ENCODE measurements at places on chromosomes 12 and 14.

DNA sequence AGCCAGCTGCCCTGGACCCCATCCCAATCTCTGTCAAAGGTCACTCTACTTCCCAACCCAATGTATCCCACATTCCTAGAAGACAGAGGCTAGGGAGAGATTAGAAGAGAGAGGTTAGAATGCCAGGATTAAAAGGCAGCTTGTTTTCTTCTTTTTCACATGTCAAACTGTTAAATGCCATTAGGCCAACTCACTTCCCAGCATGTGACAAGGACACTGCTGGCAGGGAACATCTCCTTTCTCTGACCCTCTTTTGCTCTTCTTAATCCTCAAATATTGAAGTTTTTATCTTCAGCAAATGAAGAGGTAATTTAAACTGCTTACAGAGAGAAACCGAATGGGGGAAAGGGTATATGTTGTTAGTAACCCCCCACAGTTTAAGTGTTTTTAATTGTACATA lies 89.1 kb downstream of the BBS10 start:
- no peaks in the 10 kb centered on the region for H3K4me1 ChIP-seq
- H3K36me3 ChIP-seq, result no peaks in the 10 kb centered on the region
- H3K4me3 ChIP-seq, result no peak overlapping the region

- H3K27me3 ChIP-seq, result no peaks in the 10 kb centered on the region
- DNase-seq, result no peak
- H3K27ac ChIP-seq, result no peak overlapping the region
- no peaks in the 10 kb centered on the region for H3K4me1 ChIP-seq
Observed at GRCh38 chr14:33682760-33683159, 268.1 kb downstream of the EGLN3 start.

GRCh38 chr14:78451319-78451695 lies 281.1 kb downstream of the NRXN3 start:
- H3K27ac ChIP-seq, result no peak overlapping the region
- no peaks in the 10 kb centered on the region for H3K36me3 ChIP-seq
- no peaks in the 10 kb centered on the region for H3K4me1 ChIP-seq
- no peaks in the 10 kb centered on the region for H3K27me3 ChIP-seq
- DNase-seq, result no peak

DNA sequence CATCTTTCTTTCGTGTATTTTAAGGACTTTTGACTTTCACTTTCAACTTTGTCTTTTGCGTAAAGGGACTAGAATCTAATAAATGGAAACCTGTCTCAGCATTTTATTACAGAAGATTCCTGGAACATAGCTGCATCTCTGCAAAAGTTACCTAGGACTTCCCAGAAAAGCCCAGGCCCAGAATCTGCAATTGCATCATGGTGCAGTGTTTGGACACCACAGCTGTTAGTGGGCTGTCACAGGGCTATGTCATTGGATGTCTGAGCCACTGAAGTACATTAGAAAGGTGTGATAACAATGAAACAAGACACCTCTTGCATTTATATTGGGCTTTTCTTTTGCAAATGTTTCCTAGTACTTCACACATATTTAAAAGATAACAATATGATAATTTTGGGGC lies 199.9 kb upstream of the IGF1 start:
- no peaks in the 10 kb centered on the region for H3K36me3 ChIP-seq
- H3K4me1 ChIP-seq, result no peaks in the 10 kb centered on the region
- H3K4me3 ChIP-seq, result no peak overlapping the region
- no peaks in the 10 kb centered on the region for H3K27me3 ChIP-seq

DNA sequence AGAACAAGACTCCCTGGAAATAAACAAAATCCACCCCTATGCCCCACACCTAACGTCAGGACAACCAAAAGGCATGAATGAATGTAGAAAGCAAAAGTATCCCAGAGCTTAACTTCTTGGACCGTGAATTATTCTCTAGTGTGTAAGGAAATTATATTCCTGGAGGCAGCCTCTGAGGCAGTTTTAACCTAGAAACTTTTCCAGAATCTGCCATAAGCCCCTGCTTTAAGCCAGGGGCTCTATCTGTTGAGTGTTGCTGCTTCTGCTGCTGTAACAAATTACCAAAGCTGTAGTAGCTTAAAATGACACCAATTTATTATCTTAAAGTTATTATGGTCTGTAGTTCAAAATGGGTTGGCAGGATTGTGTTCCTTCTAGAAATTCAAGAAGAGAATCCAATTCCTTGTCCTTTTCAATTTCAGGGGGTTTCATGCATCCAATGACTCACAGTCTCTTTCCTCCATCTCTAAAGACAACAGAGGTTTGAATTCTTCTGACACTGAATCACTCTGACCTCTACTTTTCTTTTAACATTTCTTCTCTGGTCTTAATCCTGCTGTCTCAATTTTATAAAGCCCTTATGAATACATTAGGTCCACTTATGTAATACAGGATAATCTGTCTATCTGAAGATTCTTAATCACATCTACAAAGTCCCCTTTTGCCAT lies 242.7 kb downstream of the ATXN7L3B start:
- H3K27ac ChIP-seq, result no peak overlapping the region
- DNase-seq, result no peak
- no peaks in the 10 kb centered on the region for H3K4me1 ChIP-seq
- no peaks in the 10 kb centered on the region for H3K27me3 ChIP-seq
- no peak overlapping the region for H3K4me3 ChIP-seq
- H3K36me3 ChIP-seq, result no peaks in the 10 kb centered on the region

DNA sequence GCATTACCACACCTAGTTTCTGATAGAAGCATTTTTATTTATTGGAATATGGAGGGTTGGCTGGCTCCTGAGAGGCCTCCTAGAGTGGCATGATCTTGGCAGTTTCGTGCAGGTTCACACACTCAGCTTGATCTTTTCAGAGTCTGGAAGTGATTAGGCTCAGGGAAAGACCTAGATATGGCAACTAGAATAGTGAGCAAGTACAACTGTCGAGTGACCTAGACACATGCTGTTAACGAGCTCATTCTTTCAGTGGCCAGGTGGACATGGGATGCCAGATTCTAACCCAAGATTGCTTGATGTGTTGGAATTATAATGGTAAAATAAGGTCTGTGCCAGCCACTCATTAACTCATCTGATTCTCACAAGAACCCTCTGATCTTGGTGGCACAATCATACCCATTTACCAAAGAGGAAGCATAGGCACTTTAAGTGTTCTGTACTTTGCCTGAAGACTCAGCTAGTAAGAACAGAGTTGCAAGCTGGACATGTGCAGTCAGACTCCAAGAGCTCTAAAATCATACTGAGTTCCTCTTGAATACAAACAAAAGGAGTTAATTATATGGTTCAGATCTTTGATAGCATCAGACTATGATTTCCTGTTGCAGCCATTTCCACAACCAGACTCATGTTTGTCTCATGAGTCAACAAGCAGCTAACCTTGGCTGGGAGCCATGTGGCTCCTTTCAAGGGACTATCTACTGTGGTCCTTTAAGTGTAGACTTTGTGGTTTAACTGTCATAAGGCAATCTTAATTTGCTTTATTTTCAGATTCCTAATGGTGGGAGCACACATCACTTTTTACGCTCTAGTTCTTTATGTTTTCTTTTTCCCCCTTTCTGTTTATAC lies 144.2 kb downstream of the PLEKHA5 start:
- no peak for DNase-seq
- H3K4me1 ChIP-seq, result no peaks in the 10 kb centered on the region

GRCh38 chr12:54472494-54473262 lies 724 bp downstream of the GTSF1 start:
- no peak for DNase-seq
- H3K27ac ChIP-seq, result no peak overlapping the region
- 0 out of 3 replicates have a peak, but pooled peaks cover 1% of the 10 kb centered on the region for H3K36me3 ChIP-seq
- no peak overlapping the region for H3K4me3 ChIP-seq
- no peaks in the 10 kb centered on the region for H3K4me1 ChIP-seq
- H3K27me3 ChIP-seq, result no peaks in the 10 kb centered on the region

DNA sequence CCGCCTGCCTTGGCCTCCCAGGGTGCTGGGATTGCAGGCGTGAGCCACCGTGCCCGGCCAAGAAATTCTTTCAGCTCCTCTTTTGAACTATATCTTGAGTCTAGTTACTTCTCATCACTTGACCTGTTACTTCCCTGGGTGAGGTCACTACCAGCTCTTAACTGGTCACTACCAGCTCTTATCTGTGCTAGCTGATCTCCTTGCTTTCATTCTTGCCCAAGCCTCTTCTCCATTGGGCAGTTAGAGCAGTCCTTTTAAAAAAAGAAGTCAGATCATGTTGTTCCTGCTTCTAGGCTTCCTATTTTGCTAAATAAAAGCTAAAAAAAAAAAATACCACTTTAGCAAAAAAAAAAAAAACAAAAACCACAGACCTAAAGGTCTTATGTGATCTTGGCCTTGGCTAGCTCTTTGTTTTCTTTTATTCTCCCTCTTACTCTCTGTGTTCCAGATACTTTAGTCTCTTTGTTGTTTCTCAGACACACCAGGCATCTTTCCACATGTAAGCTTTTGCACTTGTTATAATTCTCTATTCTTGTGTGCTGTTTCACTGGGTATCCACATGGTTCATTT lies 63.5 kb downstream of the RAD51B start:
- H3K27me3 ChIP-seq, result no peaks in the 10 kb centered on the region
- no peak overlapping the region for H3K4me3 ChIP-seq
- no peaks in the 10 kb centered on the region for H3K4me1 ChIP-seq
- no peaks in the 10 kb centered on the region for H3K36me3 ChIP-seq

DNA sequence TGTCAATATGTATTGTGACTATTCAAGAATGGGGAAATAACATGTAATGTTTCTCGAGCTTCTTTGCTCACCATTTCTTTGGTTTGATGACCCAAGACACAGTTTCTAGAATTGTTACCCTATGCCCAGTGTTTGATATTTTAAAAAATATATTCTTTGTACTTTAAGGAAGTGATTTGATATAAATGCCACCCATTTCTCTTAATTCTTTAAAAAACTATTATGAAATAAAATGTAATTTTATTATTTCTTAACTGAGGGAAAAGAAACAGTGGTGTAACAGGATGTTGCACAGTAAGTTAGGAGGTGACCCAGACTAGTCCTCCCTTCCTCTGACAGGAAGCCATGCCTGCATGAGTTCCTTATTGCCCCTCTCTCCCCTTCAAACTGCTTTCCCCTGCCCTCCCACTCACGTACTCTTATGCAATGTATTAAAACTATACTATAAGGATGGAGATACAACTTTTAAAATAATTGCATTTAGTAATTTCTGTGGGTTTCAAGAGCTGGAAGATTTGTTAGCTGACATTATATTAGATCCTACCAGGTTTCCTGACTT lies 279.4 kb downstream of the TMTC2 start:
- no peaks in the 10 kb centered on the region for H3K4me1 ChIP-seq
- H3K27me3 ChIP-seq, result no peaks in the 10 kb centered on the region
- H3K4me3 ChIP-seq, result no peak overlapping the region
- DNase-seq, result no peak

DNA sequence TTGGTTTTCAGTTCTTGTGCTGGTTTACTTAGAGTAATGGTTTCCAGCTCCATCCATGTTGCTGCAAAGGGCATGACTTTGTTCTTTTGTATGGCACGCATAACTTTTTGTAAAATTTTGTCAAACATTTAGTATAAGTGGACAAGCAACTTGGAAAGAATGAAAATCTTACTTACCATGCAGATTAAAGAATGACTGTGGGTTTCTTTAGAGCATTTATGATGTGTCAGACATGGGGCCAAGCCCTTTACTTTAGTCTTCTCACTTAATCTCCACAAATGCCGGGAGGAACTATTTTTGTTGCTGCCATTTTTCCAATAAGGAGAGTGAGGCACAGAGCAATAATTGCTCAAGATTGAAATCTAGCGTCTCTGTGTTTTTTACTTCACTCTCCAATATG lies 652.5 kb upstream of the TBX3 start:
- no peak overlapping the region for H3K4me3 ChIP-seq
- no peaks in the 10 kb centered on the region for H3K27me3 ChIP-seq
- DNase-seq, result no peak
- no peak overlapping the region for H3K27ac ChIP-seq
- H3K4me1 ChIP-seq, result peaks cover 3% of the 10 kb centered on the region
- no peaks in the 10 kb centered on the region for H3K36me3 ChIP-seq

DNA sequence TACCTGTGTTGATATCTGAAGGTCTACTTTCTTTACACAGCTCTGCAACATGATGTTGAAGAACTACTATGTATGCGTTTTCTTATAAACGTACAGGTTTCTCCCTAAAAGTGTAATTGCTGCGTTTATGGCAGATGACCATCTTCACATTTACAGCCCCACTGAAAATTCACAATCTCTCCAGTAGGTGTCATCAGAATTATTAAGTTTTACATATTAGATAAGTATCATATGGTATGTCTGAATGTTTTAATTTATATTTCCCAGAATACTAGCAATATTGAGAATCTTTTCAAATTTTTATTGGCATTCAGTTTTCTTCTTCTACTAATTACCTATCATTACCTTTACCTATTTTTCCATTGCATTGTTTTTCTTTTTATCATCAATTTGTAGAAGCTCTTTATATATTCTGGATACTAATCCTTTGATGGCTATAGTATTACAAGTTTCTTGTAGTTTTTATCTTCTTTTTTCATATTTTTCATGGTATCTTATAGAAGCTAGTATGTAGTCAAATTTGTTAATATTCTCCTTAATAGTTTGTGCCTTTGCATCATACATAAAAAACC lies 123.5 kb downstream of the CAPZA3 start:
- H3K27ac ChIP-seq, result no peak overlapping the region
- H3K36me3 ChIP-seq, result peaks cover 26% of the 10 kb centered on the region
- peaks cover 7% of the 10 kb centered on the region for H3K4me1 ChIP-seq
- DNase-seq, result no peak
- no peaks in the 10 kb centered on the region for H3K27me3 ChIP-seq

GRCh38 chr12:104381731-104382480 lies 74.8 kb upstream of the CHST11 start:
- H3K4me3 ChIP-seq, result peak overlapping the region; percentile 31
- no peaks in the 10 kb centered on the region for H3K27me3 ChIP-seq
- peak; percentile 93 for DNase-seq
- H3K4me1 ChIP-seq, result no peaks in the 10 kb centered on the region
- H3K36me3 ChIP-seq, result no peaks in the 10 kb centered on the region

Data from H9 (cell line).